ENCODE measurements at places on chromosomes 6 and 20.

DNA sequence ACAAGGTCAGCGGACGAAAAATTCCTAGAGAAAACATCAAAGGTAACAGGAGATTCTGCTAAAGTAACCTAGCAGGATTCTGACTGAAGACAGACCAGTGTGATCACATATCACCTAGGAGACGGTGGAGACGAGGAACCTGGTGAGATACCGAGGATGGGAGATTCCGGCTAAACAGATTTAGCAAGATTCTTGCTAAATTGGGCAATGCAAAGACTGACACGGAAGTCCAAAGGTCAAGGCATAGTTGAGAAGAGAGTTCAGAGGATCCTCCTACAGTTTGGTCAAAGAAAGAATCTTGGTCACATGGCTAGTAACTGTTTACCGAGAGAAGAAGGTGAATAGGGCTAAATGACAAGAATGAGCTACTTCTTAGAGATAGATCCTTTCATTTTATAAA, 61.1 kb downstream of the TMEM170B start:
- no peak for DNase-seq

DNA sequence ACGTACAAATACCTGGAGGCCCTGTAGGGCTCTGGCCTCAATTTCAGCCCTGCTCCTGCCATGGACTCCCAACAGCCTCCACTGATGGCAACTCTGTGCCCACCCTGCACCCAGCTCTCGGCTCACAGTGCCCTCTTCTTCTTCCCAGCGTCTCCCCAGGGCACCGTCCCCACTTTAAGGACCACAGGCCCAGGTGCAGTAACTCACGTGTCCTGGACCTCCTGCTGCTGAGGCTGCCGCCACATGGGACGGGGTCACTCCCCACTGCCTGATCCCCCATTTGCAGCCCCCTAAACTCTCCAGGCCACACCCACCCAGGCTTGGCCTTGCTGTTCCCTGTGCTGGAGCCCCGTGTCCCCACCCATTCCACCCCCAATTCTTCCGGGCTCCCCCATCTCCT, 223.4 kb downstream of the PREX1 start:
- no peak for DNase-seq

GRCh38 chr6:15460110-15460727, 202.6 kb downstream of the DTNBP1 start:
- DNase-seq, result no peak

- peak; percentile 73 for DNase-seq
Measured at GRCh38 chr20:25223179-25223661, 24.7 kb upstream of the PYGB start.

DNA sequence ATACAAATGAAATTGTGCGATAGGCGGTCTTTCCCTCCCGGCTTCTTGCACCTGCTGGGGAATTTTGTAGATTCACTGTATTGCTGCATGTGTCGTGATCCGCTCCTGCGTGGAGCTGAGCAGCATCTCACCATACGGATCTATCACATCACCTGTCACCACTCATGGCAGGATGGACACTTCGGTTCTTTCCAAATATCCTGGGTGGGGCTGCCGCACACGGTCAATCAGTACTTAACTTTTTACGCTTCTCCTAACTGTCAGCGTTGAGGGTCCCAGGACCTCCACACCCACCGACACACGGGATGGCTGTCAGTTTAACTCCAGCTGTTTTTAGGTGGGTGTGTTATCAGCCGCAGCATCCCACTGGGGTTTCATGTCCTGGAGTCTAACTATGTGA, 19.2 kb downstream of the TAF4 start:
- DNase-seq, result no peak

GRCh38 chr6:111823831-111824607, 49.2 kb downstream of the FYN start:
- no peak for DNase-seq

GRCh38 chr6:101402622-101403031, 9.1 kb downstream of the GRIK2 start:
- DNase-seq, result peak; percentile 90

- DNase-seq, result peak; percentile 33
Measured at GRCh38 chr6:145704143-145704781, 31.1 kb downstream of the EPM2A start.

GRCh38 chr6:7413151-7413823, 23.7 kb downstream of the RIOK1 start:
- no peak for DNase-seq

GRCh38 chr6:4964675-4965561, 38.9 kb downstream of the RPP40 start:
- DNase-seq, result no peak

DNA sequence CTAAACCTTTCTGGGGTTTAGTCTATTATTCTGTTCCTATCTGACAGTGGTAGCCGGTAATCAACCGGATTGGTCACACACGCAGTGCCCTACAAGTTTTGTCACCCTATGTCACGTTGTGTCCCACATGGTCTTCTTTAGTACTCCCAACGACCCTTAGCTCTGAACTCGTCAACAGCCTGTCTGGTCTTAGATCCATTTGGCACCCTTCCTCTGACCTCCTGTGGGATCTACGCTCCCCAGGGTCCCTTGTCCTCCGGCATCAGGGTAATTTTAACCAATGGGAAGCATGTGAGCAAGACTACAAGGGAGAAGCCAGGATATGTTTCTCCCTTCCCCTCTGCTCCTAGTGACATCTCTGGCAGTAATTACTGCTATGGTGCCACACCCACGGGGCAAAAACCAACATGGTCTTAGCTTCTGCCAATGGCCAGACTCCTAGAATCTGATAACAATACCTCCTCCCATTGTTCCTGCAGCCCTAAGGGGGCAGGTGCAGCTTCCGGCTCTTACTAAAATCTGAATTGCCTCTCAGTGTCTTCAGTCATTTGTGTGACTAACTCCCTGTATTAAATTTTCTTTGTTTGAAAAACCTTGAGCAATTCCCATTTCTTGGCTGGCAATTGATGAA, 56.6 kb downstream of the MAFB start:
- DNase-seq, result no peak

DNA sequence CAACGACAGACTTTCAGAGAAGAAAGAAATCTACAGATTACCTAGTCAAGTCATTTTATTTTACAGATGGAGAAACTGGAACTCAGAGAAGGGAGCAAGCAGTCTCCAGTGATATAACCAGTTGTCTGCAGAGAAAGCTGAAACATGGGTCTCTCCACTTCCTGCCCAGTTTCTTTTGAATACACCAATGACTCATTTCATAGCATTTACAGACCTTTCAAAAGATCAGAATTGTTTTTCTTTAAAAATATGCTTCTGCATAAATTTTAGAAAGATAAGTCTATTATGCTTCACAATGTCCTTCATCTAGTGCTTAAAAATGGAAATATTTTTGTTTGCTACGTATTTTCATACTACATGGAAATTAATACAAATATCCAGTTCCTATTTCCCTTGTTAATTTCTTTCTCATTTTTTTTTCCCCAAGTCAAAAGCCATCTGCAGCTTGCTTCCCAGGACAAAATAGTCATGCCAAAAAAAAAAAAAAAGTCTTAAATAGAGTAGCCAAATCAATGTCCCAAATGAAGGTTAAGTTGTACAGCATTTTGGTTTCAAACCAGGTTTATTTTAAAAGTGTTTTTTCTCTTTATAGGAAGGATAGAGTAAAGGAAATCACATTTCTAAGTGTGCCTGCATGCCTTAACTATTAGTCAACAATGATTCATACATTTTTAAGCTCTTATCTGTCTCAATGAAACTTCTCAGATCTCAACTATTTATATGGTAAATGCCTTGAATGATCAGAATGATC, 36.9 kb downstream of the ARHGAP18 start:
- DNase-seq, result peak; percentile 60

- no peak for DNase-seq
Measured at GRCh38 chr6:125273965-125274364, 27.8 kb downstream of the HDDC2 start.

DNA sequence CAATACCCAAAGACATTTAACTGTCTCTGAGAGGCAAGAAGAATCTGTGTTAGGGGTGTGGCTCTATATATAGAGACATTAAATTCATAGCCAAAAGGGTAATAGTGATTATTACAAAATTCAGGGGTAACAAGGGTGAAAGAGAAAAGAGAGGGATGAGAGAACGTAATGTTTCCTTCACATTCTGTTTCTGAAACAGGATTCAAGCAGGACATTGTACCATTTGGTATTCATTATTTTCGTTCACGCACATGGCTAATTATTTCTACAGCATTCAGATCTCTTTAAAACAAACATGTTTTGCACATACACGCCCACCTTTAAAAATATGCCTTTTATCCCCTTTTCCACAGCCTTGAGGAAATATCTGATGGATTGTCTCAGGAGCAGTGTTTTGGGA, 122.7 kb downstream of the GMPR start:
- no peak for DNase-seq

GRCh38 chr6:157099912-157100593, 223.3 kb downstream of the TMEM242 start:
- no peak for DNase-seq

DNA sequence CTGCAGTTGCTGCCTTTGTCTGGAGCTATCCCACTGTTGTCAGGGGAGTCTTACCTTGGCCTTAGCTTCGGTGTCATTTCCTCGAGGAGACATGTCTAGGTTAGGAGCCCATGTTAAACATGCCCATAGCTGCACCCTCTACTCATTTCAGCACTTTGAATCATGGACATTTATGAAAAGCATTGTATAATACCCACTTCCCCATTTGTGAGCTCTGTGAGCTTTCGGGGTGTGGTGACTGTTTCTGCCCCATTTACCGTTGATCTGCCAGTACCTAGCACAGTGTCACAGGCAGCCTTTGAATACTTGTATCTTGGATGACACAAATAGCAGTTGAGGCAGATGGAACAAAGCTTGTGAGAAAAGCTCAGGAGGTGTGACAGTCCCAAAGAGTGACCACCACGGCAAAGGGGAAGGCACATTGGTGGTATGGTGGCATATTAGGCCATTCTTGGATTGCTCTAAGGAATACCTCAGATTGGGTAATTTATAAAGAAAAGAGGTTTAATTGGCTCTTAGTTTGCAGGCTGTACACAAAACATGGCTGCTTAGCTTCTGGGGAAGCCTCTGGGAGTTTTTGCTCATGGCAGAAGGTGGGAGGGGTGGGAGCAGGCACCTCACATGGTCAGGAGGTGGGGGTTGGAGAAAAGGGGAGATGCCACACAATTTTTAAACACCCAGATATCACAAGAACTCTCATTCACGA, 42.0 kb downstream of the JARID2 start:
- DNase-seq, result no peak

DNA sequence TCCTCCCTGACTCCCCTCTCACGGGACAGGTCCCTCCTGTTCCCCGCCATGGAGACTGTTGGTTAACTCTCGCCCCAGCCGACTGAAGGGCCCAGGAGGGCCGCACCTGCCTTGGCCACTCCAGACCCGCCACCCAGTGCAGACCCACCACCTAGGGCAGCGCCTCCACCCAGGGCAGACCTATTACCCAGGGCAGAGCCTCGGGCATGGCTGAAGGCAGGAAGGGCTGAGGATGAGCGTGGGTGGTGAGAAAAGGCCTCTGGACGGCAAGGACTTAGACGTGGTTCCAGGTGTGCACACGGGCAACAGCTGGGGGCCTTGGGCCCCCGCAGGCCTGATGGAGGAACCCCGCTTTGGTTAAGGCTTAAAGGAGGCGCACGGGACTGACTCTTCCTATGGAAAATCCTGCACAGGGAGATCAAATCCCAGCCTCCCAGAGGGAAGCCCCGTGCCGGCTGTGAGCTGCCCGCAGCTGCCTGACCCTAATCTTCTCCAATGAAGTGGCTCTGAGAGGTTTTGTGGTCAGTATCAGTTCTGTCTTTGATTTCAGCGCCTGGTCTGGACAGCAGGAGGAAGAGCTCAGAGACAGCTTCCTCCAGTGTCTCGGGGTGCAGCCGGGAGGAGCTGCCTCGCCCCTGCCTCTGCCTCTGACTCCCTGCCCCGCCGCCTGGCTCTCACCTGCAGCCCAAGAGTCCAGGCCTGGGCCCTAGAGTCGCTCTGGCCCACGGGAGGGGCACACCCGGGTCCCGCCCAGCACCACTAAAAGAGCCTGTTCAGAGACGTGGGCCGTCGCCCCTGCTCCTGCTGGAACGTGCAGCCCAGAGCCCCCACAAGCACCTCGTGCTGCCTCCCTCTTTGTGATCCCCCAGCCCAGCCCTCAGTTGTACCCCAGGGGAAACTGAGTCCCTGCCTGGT, 12.1 kb upstream of the CHRNA4 start:
- DNase-seq, result no peak

DNA sequence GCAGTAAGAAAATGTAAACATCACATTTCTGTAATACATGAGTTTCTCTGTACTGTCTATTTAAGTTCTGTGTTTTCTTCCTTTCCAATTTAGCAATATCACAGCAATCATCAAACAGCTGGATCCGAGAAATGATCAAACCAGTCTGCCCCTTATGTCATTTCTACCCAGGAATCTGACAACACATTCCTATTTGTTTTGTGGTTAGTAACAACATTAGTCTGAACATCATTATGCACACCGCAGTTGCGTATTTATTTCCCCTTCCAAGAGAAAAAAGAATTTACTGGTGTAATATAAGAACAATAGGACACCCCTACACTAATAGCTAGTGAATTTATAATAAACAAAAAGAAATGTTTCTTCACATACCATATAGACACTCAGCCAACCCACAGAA, 179.5 kb downstream of the BTBD9 start:
- no peak for DNase-seq

GRCh38 chr6:82963191-82963925, 102.3 kb downstream of the UBE3D start:
- no peak for DNase-seq

- peak; percentile 9 for DNase-seq
Measured at GRCh38 chr6:154572556-154572955, 62.1 kb upstream of the CNKSR3 start.

- no peak for DNase-seq
Measured at GRCh38 chr6:40922281-40922680, 116.7 kb downstream of the UNC5CL start.

GRCh38 chr20:35939264-35939663, 15.0 kb downstream of the SCAND1 start:
- DNase-seq, result no peak

- DNase-seq, result peak; percentile 78
Measured at GRCh38 chr6:25963426-25964123, 973 bp downstream of the TRIM38 start.

DNA sequence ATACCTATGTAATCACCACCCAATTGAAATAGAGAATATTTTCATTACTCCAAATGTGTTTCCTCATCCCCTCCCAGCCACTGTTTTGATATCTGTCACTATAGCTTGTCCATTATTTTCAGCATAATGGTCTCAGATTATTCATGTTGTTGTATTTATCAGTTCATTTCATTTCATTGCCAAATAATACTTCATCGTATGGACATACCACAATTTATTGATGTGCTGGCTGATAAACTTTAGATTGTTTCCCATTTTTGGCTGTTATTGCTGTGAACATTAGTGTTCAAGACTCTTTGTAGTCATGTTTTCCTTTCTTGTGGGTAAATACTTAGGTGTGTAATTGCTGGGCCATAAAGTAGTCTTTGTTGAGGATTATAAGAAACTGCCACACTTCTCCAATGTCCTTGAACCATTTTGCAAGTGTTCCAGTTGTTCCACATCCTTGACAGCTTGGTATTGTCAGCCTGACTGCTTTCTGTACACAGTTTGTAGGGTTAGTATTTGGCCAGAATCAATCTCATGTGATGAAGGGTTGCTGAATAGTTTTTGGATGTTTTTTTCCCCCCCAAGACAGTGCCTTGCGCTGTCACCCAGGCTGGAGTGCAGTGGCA, 44.3 kb downstream of the JARID2 start:
- no peak for DNase-seq

- DNase-seq, result peak; percentile 90
Measured at GRCh38 chr20:33674294-33675135, at the start of gene NECAB3. NECAB3 (minus strand) TSS chr20:33674428; CDS start chr20:33674352, 76 bp downstream.

All from DMS53 (cell line).